EH (cell line): ENCODE measurements at places on chromosomes 16 and 17.
A peak's percentile ranks its signal among the peaks of the same experiment; 100 is the strongest.

- peak; percentile 99 for DNase-seq
Measured at GRCh38 chr16:67277294-67277998, 1.9 kb upstream of the PLEKHG4 start.

GRCh38 chr16:10776280-10776679, 32.6 kb downstream of the NUBP1 start:
- DNase-seq: no peak

DNA sequence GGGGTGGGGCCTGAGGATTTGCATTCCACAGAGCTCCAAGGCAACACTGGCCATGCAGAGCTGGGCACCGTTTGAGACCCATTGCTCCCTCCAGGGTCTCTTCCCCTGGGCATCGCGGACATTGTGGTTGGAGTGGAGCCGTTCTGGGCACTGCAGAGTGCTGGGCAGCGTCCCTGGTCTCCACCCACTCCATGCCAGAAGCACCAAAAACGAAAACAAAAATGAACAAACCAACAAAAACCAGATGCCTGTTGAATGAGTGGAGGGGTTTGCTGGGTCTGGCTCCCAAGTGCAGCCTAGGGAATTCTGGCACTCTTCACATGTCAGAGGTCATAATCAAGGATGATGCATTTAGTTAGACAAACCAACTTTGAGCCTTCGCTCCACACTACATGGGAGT, 17.9 kb downstream of the WNT9B start:
- DNase-seq: no peak

GRCh38 chr17:13209081-13209480, 191.3 kb upstream of the ELAC2 start:
- peak; percentile 3 for DNase-seq

DNA sequence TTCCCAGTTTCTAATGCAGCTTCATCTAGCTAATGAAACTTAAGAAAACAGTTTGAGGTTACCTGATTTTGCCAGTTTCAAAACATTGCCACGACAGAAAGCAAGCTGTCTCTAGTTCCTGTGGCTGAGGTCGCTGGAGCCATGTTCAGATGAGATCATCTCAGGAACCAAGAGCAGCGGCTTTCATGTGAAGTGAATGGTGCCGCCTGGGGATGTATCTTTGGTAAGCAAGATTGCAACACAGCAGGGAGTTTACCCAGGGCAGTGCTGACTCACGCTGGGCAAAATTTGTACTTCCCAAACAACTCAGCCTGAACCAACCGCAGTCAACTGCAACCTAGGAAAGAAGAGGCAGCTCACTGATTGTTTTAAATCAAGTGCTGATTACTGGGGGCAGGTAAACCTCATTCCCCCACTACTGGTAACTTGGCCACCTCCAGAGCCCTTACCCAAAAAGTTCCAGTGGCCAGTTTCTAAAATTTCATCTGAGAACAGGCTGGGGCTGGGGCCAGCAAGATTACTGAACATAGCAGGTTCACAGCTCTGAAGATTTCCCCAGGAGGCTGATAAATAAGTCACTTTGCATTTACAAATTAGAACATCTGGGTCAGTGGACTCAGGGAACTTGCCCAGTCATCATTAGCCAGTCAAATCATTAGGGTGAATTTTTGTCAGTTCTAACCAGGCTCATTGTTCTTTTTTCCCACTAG, at the start of gene RFFL:
TSS of gene RFFL (minus strand) at position 194 of the 710 bp plus-strand sequence. CDS start 37,154 bp downstream, outside the sequence.
- DNase-seq: peak; percentile 98

DNA sequence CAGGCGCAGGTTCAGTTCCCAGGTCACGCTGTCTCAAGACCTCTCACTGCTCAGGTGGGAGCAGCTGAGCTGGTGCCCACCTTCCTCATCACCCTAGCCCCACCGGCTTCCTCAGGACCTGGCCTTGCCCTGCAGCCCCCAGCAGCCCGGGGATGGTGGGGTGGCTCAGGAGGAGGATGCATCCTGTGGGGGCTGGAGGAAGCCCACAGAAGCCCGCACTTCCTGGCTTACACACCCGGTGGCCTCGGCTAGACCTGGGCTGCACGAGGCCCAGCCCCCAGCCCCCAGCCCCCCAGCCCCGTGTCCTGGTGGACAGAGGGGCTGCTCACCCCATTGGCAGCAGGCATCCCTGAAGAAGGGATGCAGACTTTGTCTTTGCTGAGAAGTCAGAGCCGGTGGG, 43.4 kb downstream of the BAHCC1 start:
- no peak for DNase-seq

- peak; percentile 88 for DNase-seq
Measured at GRCh38 chr16:56625140-56625942, at the start of gene MT1E. TSS of gene MT1E (plus strand) at chr16:56625781. CDS start at chr16:56625852, 71 bp downstream.

- no peak for DNase-seq
Measured at GRCh38 chr17:17783116-17783824, 53.5 kb downstream of the SREBF1 start.

DNA sequence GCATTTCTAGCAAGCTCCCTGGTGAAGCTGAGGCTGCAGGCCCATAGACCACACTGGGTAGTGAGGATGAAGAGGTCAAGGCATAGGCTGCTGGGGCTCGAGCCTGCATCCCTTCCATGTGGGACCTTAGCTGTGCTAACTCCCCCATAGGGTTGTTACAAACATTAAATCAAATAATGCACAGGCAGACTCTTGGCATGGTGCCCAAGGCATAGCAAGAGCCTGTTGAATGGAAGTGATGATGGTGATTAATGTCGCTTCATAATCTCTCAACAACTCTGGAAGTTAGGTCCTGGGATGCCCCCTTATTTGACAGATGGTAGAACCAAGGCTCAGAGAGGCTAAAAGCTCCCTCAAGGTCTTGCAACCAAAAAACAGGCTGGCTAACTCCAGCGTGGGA, 283.9 kb upstream of the EEF2KMT start:
- DNase-seq: no peak

DNA sequence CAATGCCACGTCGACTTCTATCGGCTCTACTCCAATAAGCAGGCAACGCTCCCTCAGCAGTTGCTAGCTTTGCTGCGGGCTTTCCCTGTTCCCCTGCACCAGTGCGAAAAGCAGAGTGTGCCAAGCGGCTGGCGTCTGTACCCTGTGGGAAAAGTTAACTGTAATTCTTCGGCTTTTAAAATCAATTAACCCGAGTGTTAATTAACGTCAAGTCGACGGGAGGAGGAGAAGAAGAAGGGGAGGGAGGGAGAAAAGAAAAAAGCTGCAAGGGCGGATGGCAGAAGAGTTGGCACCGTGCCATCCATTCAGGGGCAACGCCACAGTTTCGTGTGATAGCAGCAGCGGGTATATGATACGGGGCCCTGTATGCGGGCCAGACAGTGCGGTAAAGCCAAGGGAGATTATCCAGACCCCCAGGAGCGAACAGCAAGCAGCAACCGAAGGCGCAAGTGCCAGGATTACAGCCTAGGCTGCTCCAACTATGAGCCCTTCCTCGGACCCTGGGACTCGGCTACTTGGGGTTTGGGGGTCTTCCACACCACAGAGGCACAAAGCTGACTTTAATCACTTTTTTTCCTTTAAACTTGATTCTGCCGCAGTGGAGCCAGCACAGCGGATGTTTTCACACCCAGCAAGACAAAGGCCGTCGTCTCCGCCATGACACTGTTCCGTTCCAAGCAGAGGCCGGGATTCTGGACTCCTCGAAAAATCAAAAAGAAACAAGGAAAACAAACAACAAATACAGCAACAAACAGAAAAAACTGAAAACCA, 253.8 kb upstream of the PMFBP1 start:
- no peak for DNase-seq

- DNase-seq: peak; percentile 86
Measured at GRCh38 chr16:86676254-86676670, 97.9 kb downstream of the FOXL1 start.

DNA sequence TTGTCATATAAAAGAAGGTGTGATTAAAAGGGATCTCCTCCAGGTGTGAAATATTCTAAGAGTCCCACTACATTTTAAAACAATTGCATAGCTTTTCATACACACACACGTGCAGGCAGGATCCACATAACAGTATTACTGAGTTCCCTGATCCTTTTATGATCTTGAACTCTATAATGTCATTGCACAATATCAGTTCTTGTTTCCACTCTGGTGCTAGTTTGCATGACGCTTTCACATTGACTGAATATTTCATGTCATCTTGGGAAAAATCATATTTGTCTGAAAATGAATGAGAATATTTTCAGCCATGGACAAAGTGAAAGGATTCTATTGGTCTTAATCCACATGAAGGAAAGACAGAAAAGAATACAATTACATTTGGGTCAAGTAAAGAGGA, 703.8 kb downstream of the CDH8 start:
- no peak for DNase-seq

GRCh38 chr16:86545481-86545880, 9.6 kb downstream of the MTHFSD start:
- DNase-seq: no peak

- DNase-seq: no peak
Measured at GRCh38 chr17:82218349-82219075, 5.9 kb upstream of the CCDC57 start.

DNA sequence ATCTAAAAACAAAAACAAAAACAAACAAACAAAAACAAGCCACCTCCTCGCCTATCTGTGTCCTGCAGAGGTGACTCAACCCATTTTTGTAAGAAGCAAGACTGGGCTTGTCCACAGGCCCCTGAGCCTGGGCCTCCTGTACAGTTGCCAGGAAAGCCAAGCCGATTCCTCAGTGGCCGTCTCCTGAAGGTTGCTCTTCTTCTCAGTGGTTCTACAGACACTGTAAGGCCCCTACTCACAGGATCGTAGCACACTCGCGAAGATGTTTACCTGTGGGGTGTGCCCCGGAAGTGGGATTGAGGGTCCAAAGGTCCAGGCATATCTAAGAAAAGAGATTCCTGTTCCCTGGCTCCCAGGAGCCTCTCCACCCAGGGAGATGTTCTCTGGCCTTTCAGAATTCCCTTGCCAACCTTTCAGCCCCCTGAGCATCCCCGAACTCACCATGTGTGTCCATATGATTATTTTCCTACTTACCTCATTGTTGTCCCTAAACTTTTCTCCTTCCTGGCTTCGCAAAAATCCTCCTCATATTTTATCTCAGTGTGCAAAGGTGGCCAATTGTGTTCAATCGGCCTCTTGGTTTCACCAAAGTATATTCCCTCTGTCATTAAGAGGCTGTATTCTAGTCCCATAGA, 7.5 kb upstream of the CES3 start:
- no peak for DNase-seq

GRCh38 chr16:53156516-53156915, 101.7 kb downstream of the CHD9 start:
- DNase-seq: peak; percentile 51

- DNase-seq: no peak
Measured at GRCh38 chr17:40071313-40072039, 8.7 kb downstream of the THRA start.
